ENCODE measurements at places on chromosomes 2 and 18.

DNA sequence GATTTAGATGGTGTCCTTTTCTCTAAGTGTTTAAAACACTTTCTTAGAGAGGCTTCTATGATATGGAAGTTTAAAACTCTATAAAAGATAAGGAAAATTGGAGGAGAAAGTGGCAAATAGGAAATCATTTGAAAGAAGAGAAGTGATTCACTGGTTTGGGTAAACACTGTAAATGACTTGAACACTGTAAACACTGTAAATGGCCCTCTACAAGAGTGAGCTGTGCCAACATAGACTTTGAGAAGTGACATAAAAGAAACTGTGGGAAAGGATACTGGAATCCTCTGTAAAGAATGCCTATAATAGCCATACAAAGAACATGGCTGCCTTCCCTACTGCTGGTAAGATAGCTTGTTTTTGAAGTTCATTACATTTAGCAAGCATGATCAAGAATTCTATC lies 210.9 kb upstream of the SIX3 start:
- no peak for DNase-seq

GRCh38 chr2:69122271-69122670 lies 109.3 kb downstream of the ANTXR1 start:
- DNase-seq: no peak

- no peak for DNase-seq
These were observed 37.5 kb downstream of the TBC1D8 start for GRCh38 chr2:101113441-101114267.

DNA sequence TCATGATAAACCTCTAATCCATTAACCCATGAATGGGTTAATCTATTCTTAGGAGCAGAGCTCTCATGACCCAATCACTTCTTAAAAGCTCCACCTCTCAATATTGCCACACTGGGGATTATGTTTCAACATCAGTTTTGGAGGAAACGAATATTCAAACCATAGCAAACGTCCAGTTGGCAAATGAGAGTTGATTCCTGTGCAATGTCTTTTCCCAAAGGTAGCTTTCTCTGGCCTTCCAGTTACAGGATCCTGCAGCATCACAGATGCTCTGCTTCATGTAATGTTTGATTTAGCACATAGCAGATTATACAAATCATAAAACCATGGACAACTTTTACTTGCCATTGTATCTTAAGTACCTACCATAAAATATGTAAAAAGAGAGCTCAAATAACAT lies 481.0 kb downstream of the TNS1 start:
- no peak for DNase-seq

GRCh38 chr2:157075924-157076323 lies 181.6 kb upstream of the GALNT5 start:
- DNase-seq: no peak

DNA sequence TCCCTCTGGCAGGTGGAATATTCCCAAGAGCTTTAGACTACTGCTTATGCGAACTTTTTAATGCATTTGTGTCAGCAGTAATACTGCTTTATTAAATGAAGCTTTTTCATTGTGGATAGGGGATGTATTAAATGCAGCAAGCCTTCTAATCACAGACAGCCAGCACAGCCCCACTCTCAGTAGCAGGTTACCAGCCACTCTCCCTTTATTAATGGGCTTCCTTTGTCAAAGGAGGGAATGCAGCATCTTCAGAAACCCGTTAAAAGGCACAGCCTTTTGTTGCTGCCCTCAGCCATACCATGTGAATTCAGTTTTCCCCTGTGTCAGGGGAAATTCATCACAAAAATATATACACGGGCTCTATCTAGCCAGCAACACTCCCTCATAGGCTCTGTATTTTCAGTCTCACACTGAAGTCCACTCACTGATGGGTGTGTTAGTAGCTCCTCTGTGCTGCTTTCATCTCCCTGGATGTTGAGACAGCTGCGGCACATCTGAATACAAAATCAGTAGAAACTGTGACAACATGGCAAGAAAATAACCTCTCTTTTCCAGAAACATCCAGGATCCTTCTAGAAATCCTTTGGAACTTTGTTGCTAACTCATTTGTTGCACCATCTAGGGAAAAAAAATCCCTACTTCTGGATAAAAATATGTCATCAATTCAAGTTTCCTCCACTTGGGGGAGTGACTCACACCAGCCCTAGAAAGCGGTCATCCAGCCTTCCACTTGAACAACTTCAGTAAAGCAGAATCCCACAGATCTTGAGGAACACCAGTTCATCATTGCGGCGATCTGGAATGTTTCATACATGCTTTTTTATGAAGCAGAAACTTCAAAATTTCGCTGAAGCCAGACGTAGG lies 48.4 kb downstream of the LRRTM1 start:
- no peak for DNase-seq

- no peak for DNase-seq
These were observed 209.3 kb downstream of the SS18 start for GRCh38 chr18:25881149-25881548.

GRCh38 chr18:63407734-63408133 lies 14.5 kb downstream of the VPS4B start:
- DNase-seq: no peak

- no peak for DNase-seq
These were observed 41.4 kb upstream of the ALPP start for GRCh38 chr2:232336981-232337720.

- DNase-seq: no peak
These were observed 1474.1 kb upstream of the SLC39A10 start for GRCh38 chr2:194182888-194183287.

DNA sequence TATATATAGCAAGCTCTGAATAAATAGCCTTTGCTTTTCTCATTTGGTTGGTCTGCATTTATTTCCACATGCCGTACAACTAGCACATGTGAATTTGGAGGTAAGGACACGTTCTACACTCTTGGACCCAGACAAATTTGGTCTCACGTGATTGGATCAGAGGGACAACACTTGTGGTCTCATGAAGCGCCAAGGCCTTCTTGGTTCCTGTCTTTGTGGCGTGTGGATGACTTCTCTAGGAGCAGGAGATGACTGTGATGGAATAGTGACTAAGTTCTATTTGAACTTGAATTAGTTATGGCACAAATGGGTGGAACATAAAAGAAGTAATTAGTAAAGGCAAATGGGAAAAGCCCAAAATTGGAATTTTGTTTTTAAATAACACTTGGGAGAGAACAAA lies 206.9 kb downstream of the BCL2 start:
- no peak for DNase-seq

DNA sequence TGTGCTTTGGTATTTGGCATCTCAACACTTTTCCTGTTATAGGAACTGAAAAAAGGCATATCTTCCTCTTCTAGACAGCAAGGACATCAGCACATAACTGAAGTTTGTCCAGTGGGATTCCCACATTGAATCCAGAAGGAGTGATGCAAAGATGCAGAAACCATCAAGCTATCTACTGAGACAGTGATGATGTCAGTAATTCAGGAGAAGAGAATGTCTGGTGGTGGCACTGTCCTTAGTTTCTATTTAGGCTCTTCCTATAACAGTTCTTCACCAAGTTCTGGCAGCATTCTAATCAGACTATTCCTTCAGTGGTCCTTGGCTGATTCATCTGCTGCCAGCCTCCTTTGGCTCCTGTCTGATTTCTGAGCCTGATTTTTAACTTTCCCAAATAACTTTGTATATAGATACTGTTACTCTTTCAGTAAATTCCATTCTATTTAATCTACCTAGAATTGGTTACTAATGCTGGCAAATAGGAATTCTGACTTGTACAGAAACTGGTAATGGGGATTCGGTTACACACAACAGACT lies 56.6 kb upstream of the AGPS start:
- DNase-seq: no peak

GRCh38 chr2:120794716-120795115 lies 59.0 kb downstream of the GLI2 start:
- no peak for DNase-seq

DNA sequence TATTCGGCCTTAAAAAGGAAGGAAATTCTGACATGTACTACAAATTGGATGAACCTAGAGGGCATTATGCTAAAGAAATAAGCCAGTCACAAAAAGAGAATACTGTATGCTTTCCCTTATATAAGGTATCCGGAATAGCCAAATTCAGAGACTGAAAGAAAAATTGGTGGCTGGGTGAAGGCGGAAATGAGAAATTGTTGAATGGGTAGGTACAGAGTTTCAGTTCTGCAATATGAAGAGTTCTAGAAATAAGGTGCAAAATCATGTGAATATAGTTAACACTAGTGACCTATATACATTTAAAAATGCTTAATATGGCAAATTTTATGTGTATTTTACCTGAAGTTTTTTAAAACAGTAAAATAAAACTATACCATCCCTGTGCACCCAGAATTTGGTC lies 43.1 kb downstream of the RMP24 start:
- no peak for DNase-seq

GRCh38 chr2:233204286-233204936 lies 47.1 kb upstream of the ATG16L1 start:
- no peak for DNase-seq

DNA sequence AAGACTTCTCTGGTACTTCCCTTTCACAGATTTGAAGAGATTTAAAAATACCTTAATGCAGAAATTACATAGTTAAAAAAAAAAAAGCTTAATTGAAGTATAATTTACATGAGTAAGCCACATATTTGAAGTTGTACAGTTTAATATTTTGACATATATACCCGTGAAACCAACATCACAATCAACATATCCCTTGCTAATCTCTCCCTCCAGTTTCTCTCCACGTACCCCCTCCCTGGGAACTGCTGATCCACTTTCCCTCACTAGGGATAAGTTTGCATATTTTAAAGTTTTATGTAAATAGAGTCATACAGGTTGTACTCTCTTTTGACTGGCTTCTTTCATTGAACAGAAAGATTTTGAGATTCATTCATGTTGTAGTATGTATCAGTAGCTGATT lies 22.4 kb downstream of the EMILIN2 start:
- no peak for DNase-seq

DNA sequence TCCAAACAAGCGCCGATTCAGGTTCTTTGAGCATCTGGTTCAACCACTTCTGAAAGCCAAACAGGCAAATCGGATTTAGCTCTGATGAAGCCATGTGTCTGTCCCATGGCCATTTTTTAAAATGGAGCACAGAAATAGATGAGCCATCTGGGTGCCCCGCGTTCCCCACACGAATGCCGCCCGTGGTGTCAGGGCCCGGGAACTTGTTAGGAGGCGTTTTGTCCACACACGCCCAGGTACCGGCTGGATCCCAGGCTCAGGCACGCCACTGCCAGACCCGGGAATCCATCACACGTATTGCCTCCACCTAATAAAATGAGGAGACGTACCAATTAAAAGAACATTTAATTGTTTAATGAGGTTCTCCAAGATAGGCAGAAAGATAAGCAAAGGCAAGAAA lies 374.4 kb upstream of the SALL3 start:
- DNase-seq: no peak

DNA sequence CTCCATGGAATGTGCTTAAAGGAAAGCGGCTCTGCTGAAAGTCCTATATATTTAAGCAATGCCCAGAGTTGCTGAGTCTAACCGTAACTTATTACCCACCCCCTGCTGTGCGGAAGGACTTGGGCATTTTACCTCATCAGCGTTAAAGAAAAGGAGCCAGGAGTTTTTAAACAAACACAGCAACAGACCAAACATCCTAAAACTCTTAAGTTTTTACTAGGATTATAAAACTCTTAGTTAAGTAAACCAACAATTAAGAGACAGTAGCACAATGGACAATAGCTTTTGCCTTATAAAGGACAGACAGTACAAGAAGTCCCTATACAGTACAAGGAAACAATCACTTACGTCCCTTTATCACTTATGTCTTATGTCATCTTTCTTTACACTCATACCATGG lies 90.2 kb downstream of the ZNF521 start:
- no peak for DNase-seq

DNA sequence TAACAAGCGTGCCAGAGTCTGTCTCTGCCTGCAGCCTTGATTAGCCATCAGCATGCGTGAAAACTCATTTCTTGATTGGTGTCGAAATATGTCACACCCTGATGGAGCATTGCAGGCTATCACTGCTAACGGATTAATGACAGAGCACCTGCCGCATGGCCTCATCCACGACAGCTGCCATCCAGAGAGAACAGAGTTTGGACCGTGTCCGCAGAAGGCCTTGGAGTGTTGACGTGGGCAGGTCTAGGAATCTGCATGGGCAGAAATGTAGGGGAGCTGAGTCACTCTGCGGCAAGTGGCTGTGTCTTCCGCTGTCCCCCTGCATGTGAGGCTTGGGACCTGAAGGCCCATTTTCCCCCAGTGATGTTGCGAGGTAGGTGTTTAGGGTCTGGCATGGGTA lies 43.0 kb downstream of the KLHL29 start:
- no peak for DNase-seq

DNA sequence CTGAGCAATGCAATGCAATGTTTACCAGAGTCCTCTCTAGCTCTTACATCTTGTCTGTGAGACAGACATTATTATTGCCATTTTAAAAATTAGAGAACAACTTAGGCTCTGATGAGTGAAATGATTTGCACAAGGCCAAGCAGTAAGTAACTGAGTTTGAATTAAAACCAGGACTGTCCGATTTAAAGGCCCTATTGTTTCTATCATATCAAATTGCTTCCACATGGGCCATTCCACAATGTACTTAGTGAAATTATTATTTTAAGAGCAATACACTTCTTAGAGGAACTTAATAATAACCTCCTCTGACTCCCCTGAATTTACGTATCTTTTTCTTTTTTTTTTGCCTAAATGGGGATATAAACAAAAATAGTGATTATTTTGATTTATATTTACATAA lies 64.6 kb downstream of the PLCL1 start:
- DNase-seq: no peak

DNA sequence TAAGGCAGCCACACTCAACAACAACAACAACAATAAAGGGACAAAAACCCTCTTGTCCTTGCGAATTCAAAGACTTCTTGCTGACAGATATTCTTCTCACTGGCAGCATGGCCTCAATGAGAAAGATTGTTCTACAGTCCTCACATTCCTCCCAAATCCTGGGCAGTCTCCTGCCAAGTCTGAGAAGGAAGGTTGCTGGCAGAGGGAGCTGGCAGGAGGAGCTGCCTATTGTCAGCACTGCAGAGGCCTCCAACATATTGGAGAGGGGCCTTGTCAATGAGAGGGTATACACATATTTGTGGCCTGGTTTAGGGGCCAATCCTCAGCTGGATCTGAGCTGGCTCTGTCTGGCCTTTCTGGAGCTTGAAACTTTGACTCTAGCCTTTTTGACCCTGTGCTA lies 63.5 kb downstream of the LAMA3 start:
- DNase-seq: no peak

DNA sequence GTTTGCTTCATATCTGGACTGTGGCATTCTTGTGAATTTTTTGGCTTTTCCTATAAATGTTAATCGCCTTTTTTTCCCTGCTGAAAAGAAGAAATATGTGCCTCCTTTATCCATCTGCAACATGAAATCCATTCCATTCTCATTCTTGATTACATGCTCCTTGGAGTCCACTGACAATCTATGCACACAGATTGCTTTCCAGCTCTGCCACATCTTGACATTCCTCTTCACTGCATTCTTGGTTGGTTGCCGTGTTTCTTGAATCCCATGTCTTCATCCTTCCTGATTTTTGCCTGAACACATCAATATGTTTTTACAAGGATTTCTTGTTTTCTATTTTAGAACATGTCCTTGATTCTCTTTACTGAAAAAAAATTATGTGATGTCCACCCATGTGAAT lies 26.7 kb upstream of the BIRC6 start:
- no peak for DNase-seq

Data from CD4-positive, alpha-beta T cell treated with Interleukin-6 for 4 hours (primary cell).